Left lobe of liver (tissue), 2 donors: ENCODE measurements at places on chromosomes 2 and 18. TPM values are rescaled to one million over a fixed set of nuclear protein-coding genes. Genes with fewer than 3 reads are reported as not detected.
A peak's percentile ranks its signal among the peaks of the same experiment; 100 is the strongest.

GRCh38 chr2:227163998-227164762 lies at the start of the genes COL4A3 and COL4A4:
TSS of gene COL4A3 (plus strand) at chr2:227164624. CDS start at chr2:227164727, 103 bp downstream.
TSS of gene COL4A4 (minus strand) at chr2:227164205. CDS start at chr2:227147483, 16,722 bp downstream.
- peak; percentile 51 for DNase-seq

GRCh38 chr2:242044313-242044590 lies 174.7 kb downstream of the RTP5 start:
- peak; percentile 24 for DNase-seq

HK2 gene
- total RNA-seq, result 1.3 TPM

CABLES1 gene
- total RNA-seq, result 12.8 TPM

DNA sequence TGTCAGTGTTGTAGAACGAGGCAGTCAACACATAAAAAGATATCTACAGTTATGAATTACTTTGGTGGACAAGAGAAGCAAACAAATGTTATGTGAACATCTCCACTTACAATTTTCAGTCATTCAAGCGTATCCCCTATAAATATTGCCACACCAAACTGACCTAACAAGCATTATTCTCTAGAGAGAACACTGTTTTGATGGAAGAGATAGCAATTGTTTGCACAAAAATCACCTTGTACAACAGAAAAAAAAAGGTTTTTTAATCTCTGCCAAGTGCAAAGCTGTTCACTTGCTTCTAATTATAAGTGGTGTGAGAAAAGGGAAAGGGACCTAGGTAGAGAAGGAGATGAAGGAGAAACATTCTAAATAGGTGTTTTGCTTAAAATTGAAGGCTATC lies 33.8 kb downstream of the PID1 start:
- DNase-seq, result no peak

- DNase-seq, result no peak
Observed at GRCh38 chr2:69960821-69961220, 610 bp downstream of the ASPRV1 start.

GRCh38 chr2:206981739-206982340 lies 42.5 kb downstream of the CPO start:
- peak; percentile 58 for DNase-seq

GRCh38 chr2:11366326-11366741 lies 21.9 kb upstream of the ROCK2 start:
- DNase-seq, result peak; percentile 83

DNA sequence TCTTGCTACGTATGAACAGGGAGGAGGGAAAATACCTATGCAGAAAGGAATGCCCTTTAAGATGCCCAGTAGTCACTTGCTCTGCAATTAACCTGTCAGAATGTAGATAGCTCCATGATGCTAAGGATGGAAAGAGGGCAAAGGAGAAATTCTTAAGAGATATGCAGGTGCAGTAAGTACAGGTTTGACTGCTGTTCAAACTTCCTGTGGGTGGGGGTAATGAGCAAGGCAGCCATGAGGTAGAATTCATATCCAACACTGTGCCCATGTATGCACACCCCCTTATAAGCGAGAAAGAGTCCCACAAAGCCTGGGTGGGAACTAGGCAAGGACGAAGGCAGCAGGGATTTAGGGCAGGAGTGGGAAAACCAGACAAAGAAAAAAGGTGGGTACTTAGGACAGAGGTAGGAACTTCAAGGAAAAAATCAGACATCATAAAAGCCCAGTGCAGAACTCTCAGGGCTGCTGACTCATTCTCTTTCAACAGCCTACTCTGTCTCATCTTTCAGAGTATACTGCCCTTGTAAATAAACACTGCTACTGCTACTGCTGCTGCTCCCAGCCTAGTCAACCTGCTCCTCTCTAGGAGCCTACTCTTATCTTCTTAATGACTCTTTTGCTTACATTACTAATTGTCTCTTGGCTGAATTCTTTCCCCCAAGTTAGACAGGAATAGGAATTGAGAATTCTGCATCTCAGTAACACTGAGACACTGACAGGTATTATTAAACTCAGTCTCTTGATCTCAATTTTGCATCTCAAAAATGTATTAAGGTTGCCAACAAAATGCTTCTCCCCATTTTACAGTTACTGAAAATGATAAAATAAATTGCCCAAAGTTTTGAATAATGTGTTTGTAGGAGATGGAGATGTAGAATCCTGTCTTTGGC lies 189.0 kb downstream of the PTH2R start:
- no peak for DNase-seq

GRCh38 chr2:12705742-12706141 lies 11.0 kb upstream of the TRIB2 start:
- DNase-seq, result no peak

- DNase-seq, result no peak
Observed at GRCh38 chr2:186695081-186695756, 1.4 kb downstream of the FAM171B start.

AQP12A gene
- not detected for total RNA-seq

GRCh38 chr2:206392118-206392517 lies 51.2 kb upstream of the ADAM23 start:
- DNase-seq, result no peak

SERPINB13 gene
- total RNA-seq, result not detected

DNA sequence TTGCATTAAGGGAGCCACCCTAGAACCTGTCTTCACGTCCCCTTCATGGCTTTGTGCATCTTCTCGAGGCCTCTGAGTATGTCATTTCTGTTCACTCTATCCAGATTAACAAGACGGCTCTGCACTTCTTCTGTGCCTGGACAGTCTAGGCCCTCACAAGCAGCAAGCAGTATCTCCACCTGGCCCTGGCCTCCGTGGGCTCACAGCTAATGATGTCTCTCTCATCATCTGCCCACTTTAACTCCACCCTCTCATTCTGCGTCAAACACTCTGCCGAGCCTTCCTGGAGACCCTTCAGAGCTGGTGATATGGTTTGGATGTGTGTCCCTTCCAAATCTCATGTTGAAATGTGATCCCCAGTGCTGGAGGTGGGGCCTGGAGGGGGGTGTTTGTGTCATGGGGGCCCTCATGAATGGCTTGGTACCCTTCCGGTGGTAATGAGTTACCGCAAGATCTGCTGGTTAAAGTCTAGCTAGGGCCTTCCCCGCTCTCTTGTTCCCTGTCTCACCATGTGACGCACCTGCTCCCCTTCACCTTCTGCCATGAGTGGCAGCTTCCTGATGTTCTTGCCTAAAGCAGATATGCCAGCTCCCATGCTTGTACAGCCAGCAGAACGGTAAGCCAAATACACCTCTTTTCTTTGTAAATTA lies 132.5 kb upstream of the ID2 start:
- DNase-seq, result peak; percentile 16

SNORC gene
- 15.5 TPM for total RNA-seq

DNA sequence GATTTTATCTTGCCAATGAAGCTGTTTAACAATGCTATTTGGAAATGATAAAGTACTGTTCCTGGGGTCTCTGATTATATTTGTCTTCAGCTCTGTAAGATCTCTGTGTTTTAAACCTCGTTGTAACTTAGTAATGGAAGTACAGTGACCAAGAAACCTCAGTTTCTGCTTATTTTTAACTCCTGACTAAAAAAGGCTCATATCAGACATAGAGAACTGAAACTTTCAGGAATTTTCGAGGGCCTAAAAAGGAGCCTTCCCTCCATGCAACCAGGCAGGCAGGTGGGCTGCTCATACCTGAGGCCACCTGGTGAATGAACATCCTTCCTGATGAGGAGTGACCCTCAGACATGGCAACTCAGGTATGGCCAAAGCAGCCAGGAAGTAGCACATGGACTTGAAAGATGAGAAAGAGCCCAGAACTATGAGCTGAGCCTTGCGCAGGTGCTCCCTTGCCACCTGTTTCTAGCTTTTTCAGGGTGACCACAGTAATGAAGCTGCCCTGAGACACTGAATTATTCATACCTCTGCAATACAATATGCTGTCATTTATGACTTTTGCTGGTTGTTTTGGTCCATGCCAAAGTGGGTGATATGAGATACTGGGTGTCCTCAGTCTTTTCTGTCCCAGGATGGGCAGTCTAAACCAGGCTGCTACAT lies 23.9 kb downstream of the MYO3B start:
- DNase-seq, result no peak

CMPK2 gene
- total RNA-seq, result 3.2 TPM

UGT1A10 gene
- total RNA-seq, result 0.45 TPM

GRCh38 chr18:7548721-7549120 lies 18.4 kb upstream of the PTPRM start:
- DNase-seq, result no peak

C2orf66 gene
- not detected for total RNA-seq

DNA sequence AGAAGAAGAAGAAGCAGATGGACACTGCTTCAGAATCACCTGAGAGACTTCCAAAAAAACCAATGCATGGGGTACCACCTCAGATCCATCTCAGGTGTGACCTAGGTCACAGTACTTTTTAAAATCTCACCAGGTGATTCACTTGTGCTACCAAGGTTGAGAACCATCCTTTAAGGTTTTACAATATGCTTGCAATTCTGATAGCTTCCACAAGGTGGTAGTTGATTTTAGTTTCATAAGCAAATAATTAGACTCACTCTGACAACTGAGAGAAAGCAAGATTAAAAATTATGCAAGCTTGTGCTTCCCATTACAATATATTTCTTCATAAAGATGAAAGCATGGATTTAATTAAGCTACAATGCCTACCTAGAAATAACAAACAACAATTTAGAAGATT lies 355.1 kb downstream of the EN1 start:
- DNase-seq, result no peak

GRCh38 chr2:128308284-128308731 lies 10.4 kb downstream of the HS6ST1 start:
- DNase-seq, result peak; percentile 54

NTSR2 gene
- not detected for total RNA-seq

ZNF2 gene
- total RNA-seq, result 1.7 TPM

DNA sequence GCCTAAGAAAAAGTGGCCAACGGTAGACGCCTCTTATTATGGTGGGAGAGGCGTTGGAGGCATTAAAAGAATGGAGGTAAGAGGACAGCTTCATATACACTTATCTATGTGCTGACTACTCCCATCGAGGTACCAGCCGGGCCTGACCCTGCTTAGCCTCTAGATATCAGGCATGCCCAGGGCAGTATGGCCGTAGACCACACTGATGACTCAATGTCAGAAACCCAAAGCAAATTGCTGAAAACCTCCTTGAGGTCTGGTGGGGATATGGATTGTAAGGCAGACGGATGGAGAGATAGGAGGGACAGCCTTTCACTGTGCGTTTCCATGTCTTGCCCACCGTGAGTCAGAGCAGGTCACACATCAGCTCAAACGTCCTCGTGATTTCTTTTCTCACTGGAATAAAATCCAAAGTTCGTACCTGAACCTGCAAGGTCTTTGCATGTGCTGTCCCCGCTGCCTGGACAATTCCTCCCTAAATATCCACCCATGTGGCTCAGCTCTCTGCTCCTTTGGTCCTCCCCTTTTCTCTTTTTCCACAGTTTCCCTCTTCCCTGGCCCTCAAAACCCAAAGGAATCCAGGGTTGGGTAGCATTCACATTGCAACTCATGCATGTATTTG lies 168.9 kb downstream of the ANTXR1 start:
- DNase-seq, result no peak

- no peak for DNase-seq
Observed at GRCh38 chr2:191299866-191300265, 54.7 kb downstream of the MYO1B start.

FSHR gene
- total RNA-seq, result not detected

DNA sequence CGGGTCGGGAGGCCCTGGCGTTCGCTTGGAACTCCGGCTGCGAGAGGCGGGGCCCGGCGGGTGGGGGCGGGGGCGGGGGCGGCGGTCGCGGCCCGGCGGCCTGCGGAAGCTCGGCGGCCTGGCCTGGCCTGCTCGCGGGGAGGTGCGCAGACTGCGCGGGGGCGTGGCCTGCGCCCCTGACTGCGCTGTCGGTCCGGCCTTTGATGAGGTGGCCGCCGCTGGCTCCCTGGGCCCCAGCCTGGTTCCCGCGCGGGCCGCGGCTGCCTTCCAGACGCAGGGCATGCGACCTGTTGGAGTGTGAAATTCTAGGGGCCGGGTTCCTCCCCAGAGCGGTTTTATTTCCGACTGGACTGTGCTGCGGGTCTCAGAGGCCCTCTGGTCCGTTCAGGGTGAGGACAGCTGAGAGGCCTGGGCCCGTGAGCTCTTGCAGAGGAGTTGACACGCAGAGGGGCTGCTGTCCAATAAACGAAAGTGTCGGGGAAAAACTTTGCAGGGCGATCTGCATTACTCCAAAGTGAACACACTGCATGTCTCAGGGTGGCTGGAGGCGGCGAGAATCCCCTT lies 629 bp downstream of the NRBP1 start:
- peak; percentile 91 for DNase-seq

ABI2 gene
- 7.2 TPM for total RNA-seq

ITGA6 gene
- total RNA-seq, result 13.5 TPM

LOXHD1 gene
- total RNA-seq, result not detected

ENOSF1 gene
- 77.4 TPM for total RNA-seq

DNA sequence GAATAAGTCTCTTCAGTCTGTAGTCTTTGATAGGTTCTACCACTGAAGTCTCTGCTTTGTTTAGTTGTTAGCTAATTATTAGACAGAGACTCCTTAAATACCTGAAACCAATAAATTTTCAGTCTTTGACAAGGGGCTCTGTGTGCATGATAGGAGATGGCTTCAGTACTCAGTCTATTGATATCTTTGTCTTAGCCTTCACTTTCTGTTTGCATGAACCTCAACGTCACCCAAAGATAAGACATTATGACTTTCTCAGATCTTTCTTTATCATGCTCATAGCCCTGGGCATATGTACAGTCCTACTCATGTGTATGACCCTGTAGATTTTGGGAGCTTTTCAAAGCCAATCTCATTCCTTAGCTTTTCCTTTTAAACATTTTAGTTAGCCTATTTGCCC lies 183.5 kb upstream of the GCFC2 start:
- DNase-seq, result no peak

GRCh38 chr18:79879566-79879965 lies 71.9 kb downstream of the SLC66A2 start:
- no peak for DNase-seq

DNA sequence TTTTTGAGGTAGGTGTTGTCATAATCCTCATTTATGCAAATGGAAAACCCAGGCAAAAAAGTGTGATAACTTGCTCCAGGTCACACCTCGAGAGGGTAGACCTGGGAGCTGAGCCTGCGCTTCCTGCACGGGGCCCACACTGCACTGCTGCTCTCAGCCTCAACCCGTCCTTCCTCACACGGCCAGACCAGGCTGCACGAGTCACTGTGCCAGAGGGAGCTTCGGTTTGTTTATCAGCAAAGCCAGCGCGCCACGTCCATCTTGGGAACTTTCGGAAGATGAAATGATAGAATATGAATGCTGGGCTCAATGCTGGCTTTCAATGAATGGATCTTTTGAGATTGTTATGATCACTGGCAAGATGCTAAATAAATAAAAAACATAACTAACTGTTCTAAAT lies 14.4 kb downstream of the COPS9 start:
- DNase-seq, result no peak

DNA sequence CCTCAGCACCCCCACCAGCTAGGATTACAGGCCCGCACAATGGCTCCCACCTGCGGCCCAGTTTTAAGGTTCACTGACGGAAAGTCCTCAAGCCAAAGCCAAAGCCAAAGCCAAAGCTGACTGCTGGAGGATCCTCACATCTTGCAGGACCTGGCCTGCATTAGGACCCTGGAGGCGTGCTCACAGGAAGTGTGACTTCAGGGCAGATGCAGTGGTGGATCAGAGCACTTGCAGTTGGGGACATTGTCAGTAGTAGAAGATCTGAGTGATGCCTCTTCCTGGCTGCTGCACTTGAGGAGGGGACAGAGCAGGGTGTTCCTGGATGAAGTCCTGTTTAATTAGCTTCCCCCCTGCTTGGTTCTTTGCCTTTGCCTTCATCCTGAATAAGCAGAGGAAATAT lies 69.0 kb upstream of the ALPP start:
- DNase-seq, result no peak
